ENCODE measurements at places on chromosomes 7 and 10.

DNA sequence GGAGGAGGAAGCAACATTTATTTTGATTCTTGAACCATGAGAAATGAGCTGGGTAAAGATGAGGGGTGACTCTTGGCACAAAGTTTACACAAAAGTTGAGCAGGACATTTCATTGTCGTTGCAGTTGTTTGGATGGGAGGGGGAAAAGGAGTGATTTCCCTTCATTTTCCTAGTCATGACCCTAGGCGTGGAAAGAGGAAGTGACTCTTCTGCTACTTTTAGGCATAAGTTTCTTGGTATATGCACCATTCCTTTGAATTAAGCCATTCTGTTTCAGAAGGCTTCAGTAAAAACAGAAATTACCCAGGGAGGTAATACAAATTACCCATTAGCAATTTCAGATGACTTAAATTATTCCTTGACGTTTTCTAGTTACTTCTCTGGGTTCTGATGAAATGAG, 113.9 kb upstream of the FAM171A1 start:
- DNase-seq = no peak

DNA sequence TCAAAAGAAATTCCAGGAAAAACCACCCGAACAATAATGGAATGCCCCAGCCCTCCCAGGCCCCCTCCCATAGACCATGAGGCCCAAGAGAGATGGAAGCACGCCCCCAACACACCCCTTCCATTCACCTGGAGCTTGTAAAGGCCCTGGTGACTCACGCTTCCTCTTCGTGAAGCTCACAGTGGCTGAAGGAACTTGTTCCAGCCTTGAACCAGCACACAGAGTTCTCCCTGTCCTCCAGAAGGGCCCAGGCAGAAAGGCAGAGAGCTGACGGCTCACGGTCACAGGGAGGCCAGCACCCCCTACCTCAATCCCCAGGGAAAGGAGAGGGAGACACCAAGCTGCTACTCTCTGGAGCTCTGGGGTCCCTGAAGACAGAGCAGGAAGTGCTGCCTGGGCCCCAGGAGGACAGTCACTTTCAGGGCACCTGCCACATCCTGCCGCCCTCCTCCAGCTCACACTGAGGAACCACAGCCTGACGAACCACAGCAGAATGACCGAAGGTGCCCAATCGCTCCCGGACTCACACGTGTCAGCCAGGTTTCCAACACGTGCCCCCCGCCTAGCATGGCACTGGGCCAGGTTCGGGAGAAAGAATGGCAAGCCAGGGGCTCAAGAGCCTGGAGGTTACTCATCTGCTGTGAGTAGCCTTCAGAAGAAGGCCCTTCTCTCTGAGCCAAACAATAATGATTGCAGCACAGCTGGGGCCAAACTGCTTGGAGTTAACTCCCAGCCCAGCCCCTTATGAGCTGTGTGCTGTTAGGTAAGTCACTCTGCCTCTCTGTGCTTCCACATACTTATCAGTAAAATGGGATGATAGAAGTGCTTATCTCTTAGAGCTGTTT, 52.8 kb downstream of the DLG5 start:
- DNase-seq = peak; percentile 6

DNA sequence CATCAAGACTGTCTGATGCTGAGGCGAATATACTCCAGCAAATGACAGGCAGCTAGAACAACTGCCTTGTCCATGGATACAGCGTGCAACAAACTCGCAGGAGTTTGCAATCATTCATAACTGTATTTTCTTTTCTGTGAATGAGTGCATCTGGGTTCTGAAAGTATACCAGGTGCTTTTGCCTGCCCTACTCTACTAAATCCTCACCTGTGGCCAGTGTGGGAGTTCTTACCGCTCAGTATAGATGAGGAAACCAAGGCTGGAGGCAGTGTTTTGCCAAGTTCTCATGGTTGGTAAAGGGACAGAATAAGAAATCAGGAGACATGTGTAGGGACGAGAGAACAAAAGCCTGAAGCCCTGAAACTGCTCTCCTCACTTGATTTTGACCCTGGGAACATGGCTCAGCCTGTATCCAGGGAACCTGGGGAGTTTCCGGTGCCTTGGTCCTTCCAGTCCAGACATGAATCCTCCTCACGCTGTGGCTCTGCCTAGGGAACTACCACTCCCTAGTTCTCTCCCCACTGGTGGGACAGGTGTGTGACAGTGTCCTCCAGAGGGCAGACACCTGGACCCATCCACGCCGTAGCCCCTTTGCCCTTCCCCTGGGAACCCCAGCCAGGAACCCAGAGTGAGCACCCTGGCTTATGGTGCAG, 142.0 kb downstream of the CDH23 start:
- no peak for DNase-seq

- no peak for DNase-seq
Observed at GRCh38 chr7:68414631-68415425, 1183.4 kb upstream of the AUTS2 start.

DNA sequence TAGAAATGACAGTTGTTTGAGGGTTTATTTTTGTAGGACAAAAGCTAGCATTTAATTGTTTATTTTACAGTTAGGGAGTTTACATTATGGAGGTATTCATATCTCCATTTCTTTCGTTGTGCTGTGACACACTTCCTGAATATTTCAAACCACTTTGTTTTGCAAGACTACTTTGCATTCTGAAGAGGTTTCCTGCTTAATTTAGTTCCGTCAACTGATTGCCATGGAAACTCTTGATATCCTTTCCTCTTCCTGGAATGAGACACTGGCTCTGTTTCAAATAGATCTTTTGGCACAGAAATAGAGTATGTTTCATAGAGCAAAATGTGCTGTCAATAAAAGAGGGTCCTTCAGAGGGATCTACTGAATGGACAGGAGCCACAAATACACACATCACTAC, 159.5 kb upstream of the AGR3 start:
- no peak for DNase-seq

GRCh38 chr10:113442336-113442735, 110.5 kb upstream of the HABP2 start:
- no peak for DNase-seq

DNA sequence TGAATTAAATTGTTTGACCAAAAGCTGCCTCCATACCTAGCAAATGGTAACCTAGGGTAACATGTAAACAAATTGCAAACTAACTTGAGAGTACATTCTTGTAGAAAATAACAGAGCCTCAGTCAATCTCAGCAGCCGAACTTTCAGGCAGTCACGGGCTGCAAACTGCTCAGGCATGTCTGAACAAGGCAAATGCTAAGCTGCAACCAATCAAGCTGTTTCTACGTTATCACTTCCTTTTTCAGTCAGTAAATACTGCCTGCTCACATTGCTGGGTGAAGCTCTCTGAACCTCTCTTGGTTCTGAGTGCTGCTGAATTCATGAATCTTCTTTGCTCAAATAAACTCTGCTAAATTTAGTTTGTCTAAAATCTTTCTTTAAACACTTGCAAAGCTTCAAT, 1212.4 kb downstream of the SORCS1 start:
- no peak for DNase-seq

- no peak for DNase-seq
Observed at GRCh38 chr10:124307591-124307990, 111.1 kb downstream of the OAT start.

- DNase-seq = no peak
Observed at GRCh38 chr10:49055221-49055849, 60.0 kb downstream of the VSTM4 start.

DNA sequence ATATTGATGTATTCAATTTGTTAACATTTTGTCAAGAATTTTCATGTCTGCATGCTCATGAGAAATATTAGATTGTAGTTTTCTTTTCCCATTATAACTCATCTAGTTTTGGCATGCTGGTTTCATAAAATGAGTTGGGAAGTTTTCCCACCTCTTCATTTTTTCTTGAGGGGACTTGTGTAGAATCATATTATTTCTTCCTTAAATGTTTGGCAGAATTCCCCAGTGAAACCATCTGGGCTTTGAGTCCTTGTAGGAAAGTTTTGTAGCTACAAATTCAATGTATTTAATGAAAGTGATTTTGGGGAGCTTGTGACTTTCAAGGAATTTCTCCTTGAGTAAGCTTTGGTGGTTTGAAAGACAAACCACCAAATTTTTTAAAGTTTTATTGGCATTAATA, 173.2 kb downstream of the PHTF2 start:
- no peak for DNase-seq

DNA sequence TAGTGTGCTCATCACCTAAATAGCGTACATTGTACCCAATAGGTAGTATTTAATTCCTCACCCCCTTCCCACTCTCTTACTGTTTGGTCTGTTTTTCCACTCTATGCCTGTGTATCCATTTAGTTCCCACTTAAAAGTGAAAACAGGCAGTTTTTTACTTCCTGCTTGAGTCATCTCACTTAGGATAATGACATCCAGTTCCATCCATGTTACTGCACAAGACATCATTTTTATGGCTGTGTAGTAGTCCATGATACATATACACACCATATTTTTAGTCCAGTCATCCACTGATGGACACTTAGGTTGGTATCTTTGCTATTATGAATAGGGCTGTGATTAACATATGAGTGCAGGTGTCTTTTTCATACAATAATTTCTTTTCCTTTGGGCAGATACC, 10.1 kb downstream of the STK17A start:
- DNase-seq = no peak

GRCh38 chr7:152336754-152337368, 98.9 kb downstream of the KMT2C start:
- no peak for DNase-seq

DNA sequence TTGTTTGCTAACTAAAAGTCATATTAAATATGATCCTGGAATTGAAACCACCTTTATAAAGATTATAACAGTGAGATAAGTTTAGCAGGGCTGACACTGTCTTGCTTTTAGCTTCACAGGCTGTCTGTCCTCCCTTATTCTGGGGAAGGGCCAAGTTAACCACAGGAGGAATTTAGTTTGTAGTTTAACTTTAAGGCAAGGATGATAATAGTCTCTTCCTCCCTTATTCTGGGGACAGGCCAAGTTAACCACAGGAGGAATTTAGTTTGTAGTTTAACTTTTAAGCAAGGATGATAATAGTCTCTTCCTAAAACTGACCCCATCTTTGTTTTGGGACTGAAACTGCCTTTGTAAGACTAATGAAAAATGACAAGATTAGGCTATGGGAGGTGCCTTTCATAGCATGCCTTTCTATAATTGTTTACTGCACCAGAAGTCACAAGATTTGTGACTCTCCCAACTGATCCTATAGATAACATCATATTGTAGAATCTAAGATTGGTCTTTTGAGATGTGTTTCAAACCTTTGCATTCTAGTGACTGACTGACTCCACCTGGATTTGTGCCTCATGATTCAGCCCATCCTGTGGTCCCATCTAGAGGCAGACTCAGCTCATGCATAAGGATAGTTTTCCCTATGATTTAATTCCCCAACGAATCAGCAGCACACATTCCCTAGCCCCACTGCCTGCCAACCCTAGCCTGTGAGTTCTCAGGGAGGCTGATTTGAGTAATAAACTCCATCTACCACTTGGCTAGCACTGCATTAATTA, 212.0 kb downstream of the MAGI2 start:
- no peak for DNase-seq

GRCh38 chr10:3774018-3774813, 10.8 kb downstream of the KLF6 start:
- DNase-seq = no peak

- DNase-seq = no peak
Observed at GRCh38 chr7:50631639-50632038, 66.4 kb upstream of the DDC start.

GRCh38 chr10:2933924-2934323, 133.4 kb upstream of the PFKP start:
- DNase-seq = no peak

DNA sequence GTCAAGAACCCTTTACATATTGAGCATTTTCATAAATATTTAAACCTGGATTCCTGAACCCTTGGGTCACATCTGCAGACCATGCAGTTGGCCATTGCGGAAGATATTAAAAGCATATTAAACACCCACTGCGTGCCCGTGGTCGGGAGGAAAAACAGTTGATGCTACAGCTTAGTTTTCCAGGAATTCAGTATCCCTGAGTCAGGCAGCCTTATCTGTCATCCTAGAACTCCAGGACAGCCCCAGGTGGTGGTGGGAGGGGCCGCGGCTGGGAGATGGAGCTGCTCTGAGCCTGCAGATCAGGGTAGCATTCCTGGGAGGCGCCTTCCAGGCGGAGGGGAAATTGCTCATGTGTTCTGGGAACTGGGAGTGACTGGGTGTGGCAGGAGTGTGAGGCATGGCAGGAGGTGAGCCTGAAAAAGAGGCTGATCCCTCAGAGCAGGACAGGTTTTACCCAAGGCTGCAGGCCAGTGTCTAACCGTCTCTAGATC, 222.9 kb upstream of the SH2B2 start:
- DNase-seq = no peak

Data from stimulated activated CD4-positive, alpha-beta T cell treated with anti-CD3 and anti-CD28 coated beads, Interleukin-1b, Interleukin-23, amount 100 ng/mL, for 24 hours (primary cell).